Left ventricle myocardium inferior (tissue), 1 donor: ENCODE measurements at places on chromosomes 6 and 20.

DNA sequence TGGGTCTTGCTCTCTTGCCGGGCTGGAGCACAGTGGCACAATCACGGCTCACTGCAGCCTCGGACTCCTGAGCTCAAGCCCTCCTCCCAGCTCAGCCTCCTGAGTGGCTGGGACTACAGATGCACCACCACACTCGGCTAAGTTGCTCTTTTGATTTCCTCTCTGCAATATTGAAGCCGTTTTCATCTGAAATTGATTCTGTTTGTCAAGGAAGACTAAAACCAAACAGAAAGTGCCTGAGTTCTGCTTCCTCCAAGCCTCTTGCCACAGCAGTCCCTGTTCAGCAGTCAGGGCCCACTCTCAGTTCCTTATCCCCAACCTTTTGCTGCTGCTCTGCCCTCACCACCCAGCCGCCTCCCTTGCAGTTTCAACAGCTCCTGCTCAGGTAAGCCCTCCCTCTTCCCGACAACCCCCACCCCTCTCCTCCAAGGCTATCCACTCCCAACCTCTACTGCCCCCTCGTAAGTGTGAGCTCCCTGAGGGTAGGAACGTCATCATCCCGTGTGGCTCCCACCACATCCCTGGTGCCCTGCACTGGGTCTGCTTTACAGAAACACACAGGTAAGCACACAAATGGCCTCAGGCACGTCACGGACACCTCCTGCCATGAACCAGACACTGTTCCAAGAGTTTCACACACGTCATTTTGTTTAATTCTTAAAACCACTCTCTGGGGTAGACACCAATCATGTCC lies 70.7 kb upstream of the TAB2 start:
- DNase-seq, result no peak

GRCh38 chr6:155954149-155954548 lies 498.5 kb upstream of the NOX3 start:
- DNase-seq, result no peak

- no peak for DNase-seq
Observed at GRCh38 chr6:98782772-98783171, 51.6 kb upstream of the POU3F2 start.

DNA sequence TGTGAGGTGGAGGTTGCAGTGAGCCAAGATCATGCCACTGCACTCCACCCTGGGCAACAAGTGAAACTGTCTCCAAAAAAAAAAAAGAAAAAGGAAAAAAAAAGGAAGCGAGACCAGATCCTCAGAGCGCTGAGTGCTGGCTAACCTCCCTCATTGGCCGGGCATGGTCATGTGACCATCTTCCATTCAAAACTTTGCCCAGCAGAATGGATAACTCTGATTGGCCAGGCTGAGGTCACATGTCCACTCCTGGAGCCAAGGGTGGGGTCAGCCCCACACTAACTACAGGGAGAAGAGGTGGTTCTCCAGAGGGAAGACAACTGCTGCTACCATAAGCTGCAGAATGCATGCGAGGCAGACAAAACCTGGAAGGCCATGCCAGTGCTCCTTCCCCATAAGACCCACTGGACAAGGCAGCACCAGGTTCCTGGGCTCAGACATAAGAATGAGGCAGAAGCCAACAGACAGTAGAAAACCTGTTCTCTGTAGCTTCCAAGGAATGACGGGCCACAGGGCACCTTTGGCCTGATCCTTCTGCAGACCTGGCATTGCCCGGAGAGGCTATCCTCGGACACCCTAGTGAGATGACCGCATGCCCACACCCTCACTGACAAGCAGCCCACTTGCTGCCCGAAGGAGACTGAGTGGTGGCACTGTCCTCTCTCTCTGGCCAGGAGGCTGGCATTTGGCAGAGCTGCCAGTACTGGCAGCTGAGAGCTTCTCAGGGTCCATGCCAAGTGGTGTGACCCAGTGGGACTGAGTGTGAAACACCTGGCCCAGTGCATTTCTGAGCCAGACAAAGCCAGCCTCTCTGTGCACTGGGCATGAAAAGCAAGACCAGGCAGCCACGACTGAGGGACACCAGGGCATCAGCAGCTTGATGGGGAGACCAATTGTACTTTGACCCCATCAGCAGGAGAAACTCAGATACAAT lies 311.9 kb upstream of the SULF2 start:
- DNase-seq, result no peak

DNA sequence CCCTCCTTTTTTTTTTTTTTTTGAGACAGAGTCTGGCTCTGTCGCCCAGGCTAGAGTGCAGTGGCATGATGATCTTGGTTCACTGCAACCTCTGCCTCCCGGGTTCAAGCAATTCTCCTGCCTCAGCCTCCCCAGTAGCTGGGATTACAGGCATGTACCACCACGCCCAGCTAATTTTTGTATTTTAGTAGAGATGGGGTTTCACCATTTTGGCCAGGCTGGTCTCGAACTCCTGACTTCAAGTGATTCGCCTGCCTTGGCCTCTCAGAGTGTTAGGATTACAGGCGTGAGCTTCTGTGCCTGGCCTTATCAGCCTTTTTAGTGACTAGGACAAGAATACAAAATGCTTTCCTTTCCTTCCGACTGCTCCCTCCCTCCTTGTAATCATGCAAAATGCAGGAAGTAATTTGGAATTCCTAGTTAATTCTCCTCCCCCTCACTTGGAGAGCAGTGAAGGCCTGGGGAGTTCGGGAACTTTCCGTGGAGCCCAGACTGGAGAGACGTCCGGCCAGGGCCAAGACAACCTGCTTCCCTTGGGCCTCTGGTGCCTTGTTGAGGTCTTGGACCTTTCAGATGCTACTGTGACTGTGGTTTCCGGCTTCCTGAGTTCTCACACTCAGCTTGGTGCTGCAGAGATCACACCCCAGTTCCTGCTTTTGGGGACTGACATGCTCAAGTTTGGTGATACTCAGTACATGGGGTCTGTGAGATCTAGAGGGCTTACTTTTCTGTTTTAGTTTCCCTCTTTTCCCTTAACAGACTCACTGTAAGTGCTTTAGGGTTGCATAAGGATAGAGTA lies 3.9 kb upstream of the PHF20 start:
- peak; percentile 66 for DNase-seq

- DNase-seq, result no peak
Observed at GRCh38 chr20:37686762-37687477, 6.9 kb upstream of the CTNNBL1 start.

GRCh38 chr6:104788400-104788799 lies 71.3 kb downstream of the HACE1 start:
- DNase-seq, result no peak

- DNase-seq, result no peak
Observed at GRCh38 chr6:32623693-32624092, 13.5 kb upstream of the HLA-DQA1 start.

GRCh38 chr6:40312213-40313015 lies 274.8 kb downstream of the LRFN2 start:
- no peak for DNase-seq

- no peak for DNase-seq
Observed at GRCh38 chr6:116580198-116580597, 8.9 kb downstream of the RWDD1 start.

- no peak for DNase-seq
Observed at GRCh38 chr20:46575394-46575793, 24.9 kb upstream of the OCSTAMP start.

- DNase-seq, result no peak
Observed at GRCh38 chr20:1255675-1256074, 10.4 kb upstream of the SNPH start.

DNA sequence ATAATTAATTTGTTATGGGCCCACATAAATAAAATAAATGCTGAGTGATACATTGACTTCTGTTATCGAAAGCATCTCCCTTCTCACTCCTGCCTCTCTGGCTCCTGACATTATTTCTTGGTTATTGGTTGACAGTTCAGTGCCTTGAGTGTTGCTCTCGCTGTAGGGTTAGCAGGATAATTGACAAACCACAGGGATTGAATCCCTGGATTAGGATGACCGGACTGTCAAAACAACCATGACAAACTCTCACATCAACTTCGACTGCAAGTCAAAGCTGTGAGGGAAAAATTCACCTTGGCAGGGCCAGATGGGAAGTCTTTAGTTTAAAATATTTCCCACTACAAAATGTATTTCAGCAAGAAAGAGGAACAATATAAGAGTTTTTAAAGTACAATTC lies 245.4 kb upstream of the TFAP2D start:
- DNase-seq, result no peak

- no peak for DNase-seq
Observed at GRCh38 chr20:24590178-24590982, 121.0 kb downstream of the SYNDIG1 start.
